Mesenteric fat pad (tissue), 1 donor: ENCODE measurements at places on chromosomes 7 and 10. TPM values are rescaled to one million over a fixed set of nuclear protein-coding genes. Genes with fewer than 3 reads are reported as not detected.

FGF8 gene
- not detected for total RNA-seq

TDRD1 gene
- total RNA-seq, result 0.16 TPM

CHAT gene
- total RNA-seq, result not detected

CLCN1 gene
- total RNA-seq, result 0.22 TPM

HGF gene
- 8.2 TPM for total RNA-seq

GALNT17 gene
- total RNA-seq, result 2.2 TPM

HMX3 gene
- not detected for total RNA-seq

HMX2 gene
- total RNA-seq, result not detected

ZPBP gene
- not detected for total RNA-seq

JCAD gene
- total RNA-seq, result 31.7 TPM

LHFPL3 gene
- total RNA-seq, result not detected

SMKR1 gene
- total RNA-seq, result not detected

MNX1 gene
- total RNA-seq, result not detected

PRF1 gene
- 4.0 TPM for total RNA-seq

DNA sequence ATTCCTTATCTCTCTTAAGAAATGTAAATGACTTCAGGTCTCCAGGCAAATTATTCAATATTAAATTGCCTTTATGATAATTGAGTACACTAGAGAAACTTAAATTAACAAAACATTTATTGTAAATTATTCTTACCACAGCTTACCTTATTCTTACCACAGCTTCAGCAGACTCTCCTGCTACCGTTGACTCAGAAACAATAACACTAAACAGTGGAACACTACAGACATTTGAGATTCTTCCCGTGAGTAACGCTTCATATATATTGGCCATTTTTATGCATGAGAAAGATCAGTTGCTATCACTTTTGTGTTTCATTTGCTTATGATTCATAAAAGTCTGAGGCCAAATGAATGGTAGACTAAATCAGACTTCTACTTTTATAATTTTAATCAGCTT is 28.7 kb downstream of the TMEM243 start:
- no peak for DNase-seq

GRCh38 chr7:47685712-47686376 is 103.9 kb upstream of the TNS3 start:
- DNase-seq, result peak; percentile 12

- no peak for DNase-seq
These were observed 70.4 kb downstream of the FAM185A start for GRCh38 chr7:102819151-102819550.

- DNase-seq, result peak; percentile 78
These were observed 78.5 kb downstream of the OAT start for GRCh38 chr10:124340033-124340760.

- no peak for DNase-seq
These were observed 31.5 kb upstream of the OR9A4 start for GRCh38 chr7:141884539-141885225.

DNA sequence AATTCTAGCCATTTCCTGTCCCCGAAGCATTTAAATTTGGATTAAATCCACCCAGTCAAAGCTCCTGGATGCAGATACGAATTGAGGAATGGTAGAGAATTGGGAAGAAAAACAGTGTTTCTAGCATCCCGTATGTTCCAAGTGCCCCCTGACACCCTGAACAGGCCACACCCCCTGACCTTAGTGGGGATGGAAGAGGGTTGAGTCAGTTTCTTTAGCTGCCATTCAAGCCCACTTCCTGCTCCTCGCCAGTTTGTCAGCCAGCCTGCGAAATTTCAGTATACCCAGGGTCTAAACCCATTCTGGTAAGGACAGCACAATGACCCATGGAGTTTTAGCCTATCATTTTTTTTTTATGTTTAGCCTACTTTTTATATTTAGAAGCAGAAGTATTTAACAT is 101.1 kb downstream of the PKD1L1 start:
- no peak for DNase-seq

DNA sequence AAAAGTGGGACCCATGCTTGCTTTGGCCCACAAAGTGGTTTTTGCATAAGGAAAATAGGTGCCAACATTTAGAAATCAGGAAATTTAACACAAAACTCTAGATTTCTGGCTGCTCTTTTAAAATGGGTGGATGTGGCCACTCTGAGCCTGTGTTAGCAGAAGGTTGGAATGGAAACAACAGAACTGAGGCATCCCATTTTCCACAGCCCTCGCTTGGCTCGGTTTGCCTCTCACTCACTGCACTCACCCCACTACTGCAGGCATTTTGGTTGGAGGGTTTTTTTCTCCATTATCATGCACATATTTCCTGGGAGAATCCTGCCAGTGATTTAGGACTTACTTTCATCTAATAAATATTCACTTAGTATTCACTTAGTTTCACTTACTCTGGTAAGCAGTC is 178.9 kb downstream of the BICC1 start:
- no peak for DNase-seq

- no peak for DNase-seq
These were observed 118.9 kb downstream of the NEBL start for GRCh38 chr10:20778008-20778757.

- DNase-seq, result no peak
These were observed 307.1 kb downstream of the MTERF1 start for GRCh38 chr7:91573405-91573804.

GRCh38 chr10:98408799-98409198 is 6.2 kb downstream of the PYROXD2 start:
- no peak for DNase-seq

DNA sequence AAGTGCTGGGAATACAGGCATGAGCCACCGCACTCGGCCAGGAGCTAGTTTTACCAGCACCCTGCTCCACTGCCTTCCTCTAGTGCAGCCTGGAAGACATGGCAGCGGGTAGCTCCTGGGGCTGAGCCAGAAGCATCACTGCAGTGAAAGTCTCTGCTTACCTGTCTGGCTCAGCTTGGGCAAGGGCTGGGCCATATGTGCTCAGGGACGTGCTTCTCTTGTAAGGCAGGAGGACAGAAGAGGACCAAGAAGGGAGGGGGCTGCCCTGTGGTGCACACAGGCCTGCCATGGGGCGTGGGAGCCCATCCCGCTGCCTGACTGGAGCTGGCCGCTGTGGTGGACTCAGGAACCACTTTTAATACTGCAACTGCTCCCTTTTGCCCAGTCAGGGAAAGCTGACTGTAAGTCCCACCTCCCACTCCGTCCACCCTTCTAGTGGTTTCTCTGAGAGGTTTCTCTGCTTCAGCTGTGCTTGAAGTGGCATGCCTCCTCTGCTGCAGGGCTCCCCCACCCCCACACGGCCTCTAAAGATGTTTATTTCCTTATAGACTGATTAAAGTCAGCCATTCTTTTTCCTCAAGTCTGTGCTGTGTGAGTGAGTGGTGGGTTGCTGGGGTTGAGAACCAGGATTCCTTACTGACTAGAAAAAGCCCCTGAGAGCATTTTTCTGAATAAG is 25.3 kb upstream of the C10orf95 start:
- DNase-seq, result no peak

DNA sequence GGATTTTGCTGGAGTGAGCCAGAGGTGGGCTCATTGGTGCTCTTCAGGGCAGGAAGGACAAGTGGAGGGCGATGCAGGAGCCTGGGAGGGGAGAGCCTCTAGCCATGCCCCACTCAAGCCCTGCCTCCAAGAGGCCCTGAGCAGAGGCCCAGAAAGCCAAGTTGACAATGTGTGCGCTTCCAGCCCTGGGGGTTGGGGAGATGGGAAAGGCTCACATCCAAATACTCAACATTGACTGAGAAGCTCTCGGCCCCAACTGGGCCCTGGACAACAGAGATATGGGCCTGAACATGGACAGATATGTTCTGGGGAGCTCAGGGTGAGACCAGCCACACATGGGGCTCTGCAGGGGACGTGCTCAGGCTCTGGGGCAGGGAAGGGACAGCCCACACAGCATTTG is 39.0 kb downstream of the FRMPD2 start:
- DNase-seq, result no peak

DNA sequence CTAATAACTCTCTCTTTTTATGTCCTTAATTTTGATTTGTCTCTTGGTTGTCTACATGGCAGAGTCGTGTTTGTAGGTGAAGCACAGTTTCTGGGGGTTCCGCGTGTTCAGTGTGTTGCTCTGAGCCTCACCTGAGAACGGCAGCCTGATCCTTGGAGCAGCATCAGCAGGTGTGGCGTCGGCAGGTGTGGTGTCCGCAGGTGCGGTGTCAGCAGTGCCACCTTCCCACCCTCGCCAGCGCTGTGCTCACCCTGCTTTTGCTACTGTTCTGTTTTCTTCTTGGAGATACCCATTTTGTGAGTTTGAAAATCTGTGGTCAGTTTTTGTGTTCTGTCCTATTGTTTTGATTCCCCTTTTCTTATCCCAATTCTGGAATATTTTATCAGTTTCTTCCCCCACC is 406.6 kb downstream of the GLRX3 start:
- DNase-seq, result no peak

GRCh38 chr10:62684911-62685310 is 119.6 kb upstream of the ADO start:
- DNase-seq, result no peak

- DNase-seq, result no peak
These were observed 4.7 kb downstream of the TMEM236 start for GRCh38 chr10:17756557-17757217.

DNA sequence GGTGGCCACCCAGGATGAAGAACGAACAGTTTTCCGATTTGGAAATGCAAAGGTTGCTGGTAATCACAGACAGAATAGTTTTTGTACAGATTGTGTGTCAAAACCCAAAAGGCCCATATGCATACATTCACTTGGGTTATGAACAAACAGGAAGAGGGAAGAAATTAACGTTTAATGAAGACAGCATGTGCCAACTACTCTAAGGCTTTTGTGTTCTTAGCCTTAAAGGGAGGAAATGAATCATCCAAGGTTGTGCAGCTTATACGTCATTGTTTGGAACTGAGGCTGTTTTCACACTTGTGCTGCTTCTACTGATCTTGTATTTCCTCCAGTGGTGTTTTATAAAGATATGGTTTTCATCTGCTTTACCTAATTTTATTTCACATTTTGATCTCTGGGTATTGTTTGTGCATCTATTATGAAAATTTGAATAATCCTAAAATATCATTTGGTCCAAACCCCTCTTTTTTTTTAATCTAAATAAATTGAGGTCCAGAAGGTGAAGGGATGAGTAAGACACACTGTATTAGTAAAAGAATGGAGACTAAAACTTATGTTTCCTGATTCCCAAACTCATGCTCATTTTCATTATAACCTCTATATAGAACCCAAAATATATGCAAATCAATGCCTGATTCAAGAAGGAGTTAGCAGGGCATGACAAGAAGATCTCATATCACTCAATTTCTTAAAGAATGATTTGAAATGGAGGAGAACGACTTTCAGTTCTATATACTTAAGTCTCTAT is 373.1 kb downstream of the THSD7A start:
- no peak for DNase-seq

GRCh38 chr10:92240289-92241157 is 50.4 kb downstream of the CPEB3 start:
- no peak for DNase-seq

DNA sequence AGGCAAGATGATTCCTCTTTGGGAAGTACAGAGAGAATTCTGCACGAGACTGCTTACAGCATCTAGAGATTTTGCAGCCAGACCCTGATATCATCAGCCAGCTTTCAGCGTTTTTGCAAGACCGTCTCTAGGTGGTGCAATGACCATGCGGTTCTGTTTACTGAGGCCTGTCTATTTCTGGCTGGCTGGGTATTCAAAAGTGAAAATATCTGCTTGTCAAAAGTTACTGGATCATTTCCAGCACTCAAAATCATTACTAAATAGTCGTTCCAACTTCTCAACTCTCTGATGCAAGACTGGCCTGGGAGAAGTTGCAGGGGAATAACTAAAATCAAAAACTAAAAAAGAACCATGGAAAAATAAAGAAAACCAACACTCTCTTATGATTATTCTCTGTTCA is 240.1 kb downstream of the ELMO1 start:
- DNase-seq, result no peak

- no peak for DNase-seq
These were observed 77.6 kb upstream of the JAZF1 start for GRCh38 chr7:28258240-28258639.

- DNase-seq, result no peak
These were observed 18.3 kb downstream of the VWDE start for GRCh38 chr7:12385364-12385786.

DNA sequence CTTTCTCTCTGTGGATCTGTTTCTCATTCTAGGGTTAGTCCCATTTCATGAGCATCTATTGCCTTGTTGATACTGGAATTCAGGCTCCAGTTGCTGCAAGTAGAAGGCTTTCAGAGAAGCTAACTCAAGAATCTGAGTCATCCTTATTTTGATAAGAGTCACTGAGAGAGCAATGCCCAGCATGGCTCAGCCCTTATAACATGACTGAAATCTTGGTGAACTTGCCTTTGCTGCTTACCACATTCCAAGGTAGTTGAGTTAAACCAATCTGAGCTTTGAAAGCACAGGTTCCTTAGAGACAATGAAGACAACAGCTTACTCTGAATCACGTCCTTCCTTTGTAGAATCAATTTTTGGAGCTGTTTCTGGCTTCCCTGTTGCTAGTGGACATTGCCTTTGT is 53.6 kb upstream of the CHCHD3 start:
- no peak for DNase-seq

GRCh38 chr7:139797607-139798006 is 19.8 kb upstream of the HIPK2 start:
- DNase-seq, result no peak

DNA sequence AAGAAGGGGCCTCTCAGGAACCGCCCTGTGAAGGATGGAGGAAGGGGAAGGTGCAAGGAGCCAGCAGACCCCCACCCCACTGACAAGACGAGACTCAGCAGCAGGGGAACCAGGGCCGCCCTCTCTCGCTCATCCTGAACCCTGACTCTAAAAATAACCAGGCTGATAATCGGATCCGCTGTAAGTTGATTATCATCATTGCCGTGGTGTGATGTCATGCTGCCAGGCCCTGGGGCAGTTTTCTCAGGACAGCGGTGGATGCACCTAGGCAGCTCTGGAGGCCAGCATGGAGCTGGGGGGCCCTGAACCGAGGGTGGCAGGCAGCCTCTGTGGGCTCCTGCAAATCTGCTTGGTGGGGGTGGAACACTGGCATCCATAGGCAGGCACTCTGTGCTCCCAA is 7.9 kb downstream of the RET start:
- no peak for DNase-seq

- no peak for DNase-seq
These were observed 43.4 kb downstream of the ZNF503 start for GRCh38 chr10:75358132-75358531.

GRCh38 chr7:6588566-6588965 is 1.3 kb upstream of the INTS15 start:
- DNase-seq, result no peak

GRCh38 chr10:111127081-111127848 is 50.4 kb downstream of the ADRA2A start:
- no peak for DNase-seq

- DNase-seq, result no peak
These were observed 458.5 kb downstream of the GFRA1 start for GRCh38 chr10:115814542-115814941.

- no peak for DNase-seq
These were observed 11.4 kb downstream of the C10orf53 start for GRCh38 chr10:49690698-49691356.
